Effector memory CD4-positive, alpha-beta T cell (primary cell): ENCODE measurements at places on chromosomes 4 and X.

- no peak for DNase-seq
Observed at GRCh38 chrX:44953734-44954502, 80.9 kb downstream of the KDM6A start.

DNA sequence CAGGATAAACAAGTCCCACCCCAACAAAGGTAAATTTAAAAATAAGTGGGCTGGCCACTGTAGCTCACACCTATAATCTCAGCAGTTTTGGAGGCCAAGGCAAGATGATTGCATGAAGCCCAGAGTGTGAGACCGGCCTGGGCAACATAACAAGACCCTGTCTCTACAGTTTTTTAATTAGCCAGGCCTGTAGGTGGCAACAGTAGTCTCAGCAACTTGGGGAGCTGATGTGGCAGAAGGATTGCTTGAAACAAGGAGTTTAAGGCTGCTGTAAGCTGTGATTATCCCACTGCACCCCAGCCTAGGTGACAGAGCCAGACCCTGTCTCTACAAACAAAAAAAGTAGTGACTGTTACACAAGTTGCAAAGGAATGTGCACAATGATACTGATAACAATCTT is 74.6 kb upstream of the FAAH2 start:
- DNase-seq, result no peak

DNA sequence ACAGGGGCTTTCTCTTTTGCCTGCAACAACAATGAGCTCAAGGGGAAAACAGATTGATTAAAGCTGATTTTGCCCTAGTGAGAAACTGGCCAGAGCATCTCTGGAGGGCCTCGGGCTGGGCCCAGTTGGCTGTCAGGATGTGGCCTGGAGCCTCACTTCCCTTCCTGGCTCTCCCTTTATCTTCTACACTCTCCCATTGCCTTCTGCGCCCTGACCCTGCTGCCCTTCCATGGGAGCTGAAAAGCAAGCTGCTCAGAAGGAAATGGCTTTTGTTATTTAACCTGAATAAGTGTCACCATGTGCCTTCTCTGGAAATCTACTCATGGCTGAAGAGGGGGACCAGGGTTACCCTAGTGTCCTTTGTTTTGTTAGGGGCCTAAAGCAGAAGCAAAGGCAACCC is 43.8 kb downstream of the NHSL2 start:
- DNase-seq, result no peak

- DNase-seq, result no peak
Observed at GRCh38 chrX:153334654-153335295, 822 bp downstream of the ZNF275 start.

DNA sequence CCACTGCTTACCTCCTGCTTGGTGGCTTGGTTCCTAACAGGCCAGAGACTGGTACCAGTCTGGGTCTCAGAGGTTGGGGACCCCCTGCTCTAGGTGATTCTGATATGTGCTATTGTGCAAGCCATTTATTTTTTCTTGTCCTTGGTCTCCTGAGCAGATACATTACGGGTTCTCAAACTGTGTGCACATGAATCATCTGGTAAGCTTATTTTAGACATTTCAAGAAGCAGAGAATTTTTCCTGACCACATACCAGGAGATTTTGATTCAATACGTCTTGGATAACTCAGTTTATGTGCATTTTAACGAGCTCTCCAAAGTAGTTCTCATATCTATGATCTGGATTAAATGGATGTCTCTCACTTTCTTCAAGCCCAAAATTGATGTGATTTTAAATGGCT is 77.2 kb downstream of the FHIP1A start:
- no peak for DNase-seq

DNA sequence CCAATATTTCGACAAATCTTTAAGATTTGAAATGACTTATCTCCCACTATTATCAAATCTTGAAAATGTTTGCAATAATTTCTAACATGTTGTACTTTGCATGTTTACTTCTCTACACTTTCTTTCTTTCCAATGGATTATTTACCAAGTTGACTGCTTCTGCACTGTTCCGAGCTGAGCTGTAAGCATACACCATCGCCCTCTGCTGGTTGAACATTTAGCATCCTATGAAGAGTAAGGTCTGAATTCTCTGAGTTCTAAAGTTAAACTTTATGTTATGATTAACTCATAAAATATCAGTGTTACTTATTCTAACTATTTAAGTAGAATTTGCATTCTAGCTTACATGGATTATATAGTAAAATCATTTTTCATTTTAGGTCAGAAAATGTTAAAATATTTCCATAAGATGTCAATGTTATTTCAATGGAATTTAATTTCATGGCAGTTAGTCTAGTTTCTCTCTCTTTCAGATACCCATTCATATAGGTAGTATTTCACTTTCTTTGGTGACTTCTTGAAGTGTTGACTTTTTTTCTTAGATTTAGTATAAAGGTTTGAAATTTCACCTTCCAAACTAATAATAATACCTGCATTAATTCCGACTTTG is 137.4 kb downstream of the DKK2 start:
- no peak for DNase-seq

GRCh38 chr4:169898095-169898494 is 128.1 kb downstream of the MFAP3L start:
- no peak for DNase-seq

- DNase-seq, result no peak
Observed at GRCh38 chrX:123878252-123878721, 18.4 kb downstream of the XIAP start.

DNA sequence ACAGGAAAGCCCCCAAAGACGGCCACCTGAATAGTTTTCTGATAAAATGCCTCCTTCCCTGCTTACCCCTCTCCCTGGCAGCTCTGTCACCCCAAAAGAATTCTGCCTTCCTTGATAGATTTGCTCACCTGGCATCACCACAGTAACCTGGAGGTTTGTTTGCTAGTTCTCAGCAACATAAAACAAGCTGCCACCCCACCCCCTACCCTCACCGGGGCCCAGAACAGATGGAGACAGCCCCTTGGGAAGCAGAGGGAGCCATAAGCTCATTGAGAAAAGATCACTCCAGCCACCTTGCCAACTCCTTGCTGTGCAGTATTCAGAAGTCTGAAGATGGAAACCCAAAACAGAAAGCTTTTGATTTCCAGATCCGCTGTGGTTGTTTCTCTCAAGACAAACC is 108.6 kb downstream of the DHX15 start:
- DNase-seq, result no peak

DNA sequence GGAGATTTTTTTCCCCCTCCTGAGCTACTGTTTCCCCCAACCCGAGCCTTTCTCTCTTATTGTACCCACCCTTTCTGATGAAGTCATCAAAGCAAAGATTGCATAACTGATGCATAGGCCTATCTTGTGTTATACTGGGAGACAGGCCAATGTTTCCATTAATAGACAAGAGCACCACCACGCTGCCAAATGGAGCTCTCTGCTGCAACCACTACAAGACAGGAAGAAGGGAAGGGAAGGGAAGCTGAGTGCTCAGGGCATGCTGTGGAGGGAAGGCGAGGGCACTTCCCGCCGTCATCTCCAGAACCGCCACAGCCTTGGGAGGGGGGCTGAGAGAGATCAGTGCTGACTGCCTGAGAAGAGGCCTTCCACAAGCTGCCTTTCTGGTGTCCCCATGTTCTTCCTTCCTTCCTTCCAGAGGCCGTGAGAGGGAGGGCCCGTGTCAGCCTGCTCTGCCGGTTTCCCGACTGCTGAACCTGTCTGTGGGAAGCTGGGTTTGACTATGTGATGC is 75.0 kb downstream of the MGST2 start:
- no peak for DNase-seq

DNA sequence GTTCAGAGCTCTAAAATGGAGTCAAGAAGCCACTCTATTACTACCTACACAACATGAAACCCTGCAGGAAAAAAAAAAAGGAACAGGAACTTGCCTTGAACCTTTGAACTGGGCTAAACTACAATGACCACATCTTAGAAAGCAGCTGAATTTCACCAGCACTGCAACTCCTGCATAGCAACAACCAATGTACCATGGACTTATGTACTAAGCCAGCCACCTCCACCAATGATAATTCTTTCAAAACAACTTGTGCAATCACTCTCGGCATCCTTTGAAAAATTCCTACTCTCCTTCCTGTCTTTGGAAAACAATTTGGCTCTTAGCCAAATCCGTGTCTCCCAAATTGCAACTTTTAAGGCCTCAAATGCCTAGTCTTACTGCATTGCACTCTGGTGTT is 26.8 kb upstream of the FMR1 start:
- DNase-seq, result no peak

DNA sequence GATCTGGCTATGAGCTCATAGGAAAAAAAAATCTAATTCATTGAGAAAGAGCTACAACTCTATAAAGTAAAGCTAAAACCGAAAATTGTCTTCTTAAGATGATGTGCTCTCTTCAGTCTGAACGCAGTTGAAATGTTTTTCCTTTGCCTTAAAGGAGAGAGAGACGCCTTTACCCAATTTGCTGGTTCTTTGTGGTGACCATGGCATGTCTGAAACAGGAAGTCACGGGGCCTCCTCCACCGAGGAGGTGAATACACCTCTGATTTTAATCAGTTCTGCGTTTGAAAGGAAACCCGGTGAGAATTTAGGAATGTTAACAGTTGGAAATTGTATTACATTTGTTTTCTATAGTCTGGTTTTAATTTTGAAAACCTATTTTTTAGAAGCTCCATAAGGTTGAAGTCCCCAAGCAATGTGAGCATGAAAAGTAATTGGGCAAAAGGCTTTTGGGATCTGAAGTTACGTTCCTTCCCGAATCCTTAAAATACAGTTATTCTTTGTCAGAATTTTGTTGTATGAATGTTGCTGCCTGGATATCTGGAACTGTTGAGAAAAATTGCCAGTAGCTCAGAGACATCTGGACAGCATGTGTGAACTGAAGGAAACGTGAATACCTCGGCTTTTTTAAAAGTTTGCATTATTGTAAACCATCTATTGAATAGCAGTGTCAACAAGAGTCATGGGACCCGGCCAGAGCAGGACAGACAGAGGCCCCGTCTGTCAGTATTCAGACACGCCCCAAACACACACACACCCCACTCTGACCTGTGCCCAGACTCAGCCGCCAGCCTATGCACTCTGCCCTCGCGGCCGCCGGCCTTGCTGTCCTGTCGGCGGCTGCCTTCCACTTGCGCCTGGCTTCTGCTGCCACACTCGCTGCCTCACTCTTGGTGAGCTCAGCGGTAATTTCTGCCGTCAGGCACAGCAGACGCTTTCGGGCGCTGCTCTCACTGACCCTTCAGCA is 9.9 kb downstream of the PIGG start:
- no peak for DNase-seq

GRCh38 chr4:74308215-74308614 is at the start of gene EPGN:
TSS of gene EPGN (plus strand) at chr4:74308470. CDS start at chr4:74308534, 64 bp downstream.
- DNase-seq, result no peak

DNA sequence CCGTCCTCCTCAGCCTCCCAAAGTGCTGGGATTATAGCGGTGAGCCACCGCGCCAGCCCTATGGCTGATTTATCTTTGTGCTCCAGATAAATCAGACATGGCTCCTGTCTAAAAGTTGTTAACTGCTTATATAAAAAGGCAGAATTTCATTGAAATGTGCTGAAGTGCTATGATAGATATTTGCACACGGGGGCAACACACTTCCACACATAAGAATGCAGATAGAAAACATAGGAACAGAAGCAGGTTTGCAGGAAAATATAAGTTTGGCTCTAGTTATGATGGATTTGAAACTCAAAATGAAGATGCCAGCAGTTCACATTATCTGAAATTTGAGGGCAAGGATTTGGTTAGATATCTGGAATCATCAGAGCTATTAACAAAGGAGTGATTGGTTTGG is 163.1 kb upstream of the SLITRK2 start:
- DNase-seq, result no peak

GRCh38 chr4:17347445-17347844 is 164.4 kb downstream of the QDPR start:
- DNase-seq, result no peak

DNA sequence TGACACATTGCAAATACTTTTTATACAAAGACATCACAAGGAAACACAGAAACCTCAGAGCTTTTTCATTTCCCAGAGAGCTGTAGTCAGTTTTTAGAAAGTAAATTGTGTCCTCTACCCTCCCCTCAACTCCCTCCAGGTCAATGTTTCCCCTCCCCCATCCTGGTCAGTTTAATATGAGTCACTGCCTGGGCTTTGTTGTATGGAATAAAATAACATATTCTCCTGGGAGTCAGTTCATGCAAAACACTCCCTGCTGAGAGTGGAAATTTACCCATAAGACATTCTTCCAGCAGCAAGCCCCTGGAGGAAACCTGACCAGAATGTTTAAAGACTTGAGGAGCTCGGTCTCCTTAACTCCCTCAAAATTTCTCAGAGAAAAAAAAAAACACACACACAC is 270.1 kb upstream of the LDB2 start:
- no peak for DNase-seq

DNA sequence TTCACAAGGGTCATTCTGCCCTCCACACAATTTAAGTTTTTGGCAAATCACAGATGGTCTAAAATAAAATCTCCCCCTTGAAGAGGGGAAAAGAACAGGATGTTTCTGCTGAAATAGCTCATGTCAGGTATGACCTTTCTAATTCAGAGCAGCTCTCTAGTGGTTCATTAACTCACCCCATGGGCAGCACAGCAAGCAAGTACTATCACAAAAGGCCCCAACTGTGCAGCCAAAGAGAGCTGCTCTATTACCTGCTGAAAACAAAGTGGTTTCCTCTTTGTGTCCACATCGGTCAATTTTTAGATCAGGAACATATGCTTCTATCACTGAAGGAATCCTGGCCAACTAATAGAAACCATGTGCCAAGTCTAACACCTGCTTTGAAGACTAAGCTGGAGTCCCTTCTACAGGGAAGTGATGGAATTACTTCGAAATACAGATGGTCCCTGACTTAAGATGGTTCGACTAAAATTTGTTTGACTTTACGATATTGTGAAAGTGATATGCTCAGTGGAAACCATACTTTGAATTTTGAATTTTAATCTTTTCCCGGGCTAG is 164.3 kb downstream of the ENOX2 start:
- DNase-seq, result no peak

DNA sequence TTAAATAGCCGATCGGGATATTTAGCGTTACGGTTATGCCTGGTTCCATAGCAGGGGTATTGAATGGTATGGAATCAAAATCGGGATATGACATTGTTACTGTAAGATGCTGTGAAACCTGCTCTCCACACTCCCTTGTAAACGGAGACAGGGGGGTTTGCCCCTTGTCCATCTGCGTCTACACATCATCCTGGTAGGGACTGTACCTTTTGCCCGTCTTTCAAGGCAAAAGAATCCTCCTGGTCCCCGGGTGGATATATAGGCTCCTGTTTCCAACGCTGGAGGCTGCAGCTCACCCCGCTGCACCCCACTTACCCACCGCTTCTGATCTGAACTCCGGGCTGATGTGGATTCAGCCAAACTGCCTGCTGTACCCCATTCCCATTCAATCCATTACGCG is 189.1 kb downstream of the SHOX start:
- DNase-seq, result no peak

GRCh38 chr4:138716559-138717335 is 298.8 kb upstream of the NOCT start:
- DNase-seq, result no peak

- DNase-seq, result no peak
Observed at GRCh38 chr4:6538575-6538974, 36.4 kb upstream of the MAN2B2 start.
